ENCODE measurements at places on chromosomes 12 and 14.

- DNase-seq = no peak
These were observed 212.5 kb downstream of the TBX5 start for GRCh38 chr12:114193474-114193873.

DNA sequence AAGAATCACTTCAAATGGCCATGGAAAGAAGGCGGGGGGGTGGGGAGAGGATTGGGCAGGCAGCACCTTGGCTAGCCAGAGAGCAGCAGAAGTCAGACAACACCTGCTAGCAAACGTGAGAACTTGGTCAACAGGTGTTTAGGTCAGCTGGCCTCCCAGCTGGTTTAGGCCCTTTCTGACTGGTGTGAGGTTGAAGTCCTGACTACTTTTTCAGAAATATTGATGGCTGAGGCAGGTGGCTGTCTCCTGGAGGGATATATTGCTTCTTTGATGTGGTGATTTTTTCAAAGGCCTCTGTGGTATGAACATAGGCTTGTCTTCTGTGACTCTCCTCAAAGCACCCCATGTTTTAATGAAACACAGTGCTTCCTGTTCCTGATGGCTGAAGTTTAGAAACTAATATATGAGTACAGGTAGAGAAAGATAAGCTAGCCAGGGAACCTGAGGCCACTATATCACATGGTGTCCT is 238.2 kb upstream of the SSTR1 start:
- no peak for DNase-seq

- no peak for DNase-seq
These were observed 890.8 kb upstream of the USP15 start for GRCh38 chr12:61369241-61369910.

- DNase-seq = peak; percentile 99
These were observed at the start of gene ITGA7 for GRCh38 chr12:55707841-55708694. ITGA7 (minus strand) TSS chr12:55707904; CDS start chr12:55707682, 222 bp downstream.

DNA sequence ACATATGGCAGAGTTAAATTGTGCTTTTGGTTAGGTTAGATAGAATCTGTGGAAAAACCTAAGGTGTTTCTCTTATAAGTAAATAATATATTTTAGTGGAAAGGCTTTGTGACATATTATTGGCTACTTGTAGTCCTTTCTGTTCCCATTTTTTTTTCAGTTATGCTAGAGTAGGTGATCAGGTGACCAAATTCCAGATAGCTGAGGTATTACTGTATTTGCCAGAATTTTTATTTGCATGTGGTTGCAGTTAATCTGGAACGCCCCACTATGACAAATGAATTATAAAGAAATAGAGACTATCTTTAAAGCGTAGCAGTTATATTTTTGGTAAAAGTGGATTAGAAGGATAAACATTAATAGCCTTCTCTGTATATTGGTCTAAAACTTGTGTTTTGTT is 52.0 kb downstream of the ARHGAP5 start:
- DNase-seq = no peak

- no peak for DNase-seq
These were observed 49.4 kb downstream of the TSPAN8 start for GRCh38 chr12:71108355-71108754.

DNA sequence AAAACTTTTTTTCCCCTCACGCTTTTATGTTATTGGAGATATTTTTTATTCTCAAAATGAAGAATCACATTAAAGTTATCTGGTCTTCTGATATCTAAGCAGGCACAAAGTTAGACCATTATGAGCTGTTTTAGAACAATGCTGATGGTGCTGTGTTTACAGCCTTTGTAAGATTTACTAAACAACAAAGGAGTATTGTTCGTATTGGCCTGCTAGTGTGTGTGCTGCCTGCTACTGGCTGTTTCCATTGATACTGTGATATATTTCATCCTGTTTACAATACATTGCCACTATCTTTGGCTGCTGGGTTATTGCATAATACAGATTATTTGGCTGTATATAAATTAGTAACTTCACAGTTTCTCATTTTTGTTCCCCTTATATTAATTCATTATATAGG is 220.8 kb downstream of the ITPR2 start:
- no peak for DNase-seq

GRCh38 chr12:26737487-26738030 is 95.4 kb downstream of the ITPR2 start:
- DNase-seq = no peak

DNA sequence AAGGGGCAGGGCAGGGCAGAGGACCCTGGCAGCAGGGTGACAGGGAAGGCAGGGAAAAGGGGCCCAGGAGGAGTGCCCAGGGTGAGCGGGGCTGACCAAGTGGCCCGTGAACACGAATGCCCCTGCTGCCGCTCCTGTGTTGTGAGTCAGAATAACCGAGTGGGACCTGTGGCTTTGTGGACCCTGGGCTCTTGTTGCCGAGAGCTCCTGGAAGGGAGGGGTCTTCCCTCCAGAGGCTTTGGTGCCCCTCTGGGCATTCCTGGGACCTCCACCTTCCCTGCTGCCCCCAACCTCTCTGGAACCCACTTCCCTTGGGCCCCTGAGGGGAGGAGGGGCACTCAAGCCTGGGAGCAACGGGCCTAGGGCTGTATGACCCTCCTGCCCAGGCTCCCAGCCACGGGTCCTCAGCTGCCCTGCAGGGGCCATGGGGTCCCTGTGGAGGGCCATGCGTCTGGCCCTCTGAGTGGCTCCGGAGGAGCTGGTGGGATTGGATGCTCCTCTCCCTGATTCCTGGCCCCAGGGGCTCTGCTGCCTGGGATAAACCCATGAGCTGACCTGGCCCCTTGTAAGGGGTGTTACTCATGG is 319.4 kb downstream of the TMEM121 start:
- DNase-seq = no peak
